ENCODE measurements at places on chromosomes 2 and 18. TPM values are rescaled to one million over a fixed set of nuclear protein-coding genes. Genes with fewer than 3 reads are reported as not detected.

The NFU1 gene
- 44.2 TPM for total RNA-seq

The SH2D6 gene
- total RNA-seq, result 0.97 TPM

The PRPF40A gene
- 84.8 TPM for total RNA-seq

- no peak overlapping the region for H3K27ac ChIP-seq
- no peaks in the 10 kb centered on the region for H3K4me1 ChIP-seq
- no peaks in the 10 kb centered on the region for H3K36me3 ChIP-seq
- H3K27me3 ChIP-seq, result no peaks in the 10 kb centered on the region
These were observed 98.5 kb downstream of the DSEL start for GRCh38 chr18:67417864-67418523.

All from lower lobe of right lung (tissue), 2 donors.